ENCODE measurements at places on chromosomes 1 and 21.

DNA sequence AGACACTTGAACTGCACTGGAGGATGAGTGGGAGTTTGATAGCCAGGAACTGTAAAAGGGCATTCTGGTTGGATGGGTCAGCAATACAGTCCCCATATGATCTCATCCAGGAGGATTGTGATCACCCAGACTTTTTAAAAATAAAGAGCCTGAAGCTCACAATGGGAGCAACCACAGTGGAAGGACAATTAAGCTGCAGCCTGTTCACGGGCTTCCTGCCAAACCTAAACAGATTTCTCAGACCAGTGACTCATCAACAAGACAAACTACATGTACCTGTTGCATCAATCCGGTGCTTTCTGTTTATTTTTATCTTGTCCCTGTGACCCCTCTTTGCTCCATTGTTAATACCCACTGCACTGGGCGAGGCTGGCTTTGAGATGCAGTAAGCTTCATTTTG lies 52.3 kb downstream of the PAPPA2 start:
- DNase-seq: no peak

DNA sequence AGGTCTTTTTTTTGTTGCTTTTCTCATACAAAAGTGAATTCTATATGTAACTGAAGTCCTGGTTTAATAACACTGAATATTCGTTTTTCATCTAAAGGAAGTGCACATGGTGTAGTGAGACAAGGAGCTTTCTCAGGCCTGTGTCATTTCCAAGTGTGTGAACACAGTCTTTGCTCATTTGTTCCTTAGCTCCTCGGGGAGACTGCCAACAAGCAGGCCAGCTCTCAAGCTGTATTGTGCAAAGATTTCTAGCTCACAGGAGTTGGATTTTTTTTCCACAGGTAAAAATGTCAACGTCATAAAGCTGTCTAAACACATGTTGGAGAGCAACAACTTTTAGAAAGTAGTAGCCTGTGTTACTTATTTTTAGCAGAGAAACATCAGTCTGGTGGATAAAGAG lies 87.8 kb upstream of the S1PR1 start:
- no peak for DNase-seq

- DNase-seq: no peak
These were observed 34.9 kb upstream of the RUNX3 start for GRCh38 chr1:24964811-24965570.

DNA sequence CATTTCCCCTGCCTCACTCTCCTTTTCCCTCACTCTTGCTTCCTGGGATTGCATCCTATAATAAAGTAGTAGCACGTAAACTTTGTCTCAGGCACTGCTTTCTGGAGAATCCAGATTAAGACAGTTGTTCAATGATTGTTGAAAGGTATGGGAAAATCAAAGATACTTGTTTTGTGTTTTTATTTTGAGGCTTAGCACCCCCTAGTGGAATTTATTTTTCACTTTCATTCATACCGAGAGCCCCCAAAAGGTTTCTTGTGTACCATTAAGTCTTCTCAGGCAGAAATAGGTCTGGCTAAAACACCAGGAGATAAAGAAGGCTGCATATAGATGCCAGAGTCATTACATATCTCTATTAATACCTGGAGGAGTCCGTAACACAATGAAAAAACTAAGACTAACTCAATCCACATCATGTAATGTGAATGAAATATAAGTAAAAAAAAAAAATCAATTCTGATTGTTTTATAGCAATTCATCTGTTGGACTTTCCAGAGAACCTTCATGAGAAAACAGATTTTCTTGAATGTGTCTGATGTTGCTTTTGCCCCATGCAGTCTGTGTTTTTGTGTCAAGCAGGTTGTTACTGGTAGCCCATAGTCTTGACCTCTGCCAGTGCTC lies 103.5 kb downstream of the RPE65 start:
- no peak for DNase-seq

DNA sequence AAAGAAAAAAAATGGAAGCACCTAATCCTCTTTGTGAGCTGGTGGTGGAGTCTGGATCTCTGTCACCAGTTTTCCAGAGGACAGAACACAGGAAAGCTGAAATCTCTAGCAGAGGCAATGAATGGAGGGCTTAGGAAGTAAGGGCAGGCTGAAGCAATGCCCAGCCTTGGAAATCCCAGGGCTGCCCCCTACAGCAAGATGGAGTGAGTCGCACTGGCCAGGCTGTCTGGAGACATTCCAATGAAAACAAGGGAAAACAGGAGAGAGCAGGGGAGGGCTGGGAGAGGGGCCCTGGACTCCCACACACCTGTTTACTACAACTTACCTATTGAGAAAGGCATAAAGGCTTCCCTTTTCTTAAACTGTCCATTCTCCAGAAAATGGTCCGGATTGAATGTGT lies 25.9 kb downstream of the CYP2J2 start:
- DNase-seq: no peak

DNA sequence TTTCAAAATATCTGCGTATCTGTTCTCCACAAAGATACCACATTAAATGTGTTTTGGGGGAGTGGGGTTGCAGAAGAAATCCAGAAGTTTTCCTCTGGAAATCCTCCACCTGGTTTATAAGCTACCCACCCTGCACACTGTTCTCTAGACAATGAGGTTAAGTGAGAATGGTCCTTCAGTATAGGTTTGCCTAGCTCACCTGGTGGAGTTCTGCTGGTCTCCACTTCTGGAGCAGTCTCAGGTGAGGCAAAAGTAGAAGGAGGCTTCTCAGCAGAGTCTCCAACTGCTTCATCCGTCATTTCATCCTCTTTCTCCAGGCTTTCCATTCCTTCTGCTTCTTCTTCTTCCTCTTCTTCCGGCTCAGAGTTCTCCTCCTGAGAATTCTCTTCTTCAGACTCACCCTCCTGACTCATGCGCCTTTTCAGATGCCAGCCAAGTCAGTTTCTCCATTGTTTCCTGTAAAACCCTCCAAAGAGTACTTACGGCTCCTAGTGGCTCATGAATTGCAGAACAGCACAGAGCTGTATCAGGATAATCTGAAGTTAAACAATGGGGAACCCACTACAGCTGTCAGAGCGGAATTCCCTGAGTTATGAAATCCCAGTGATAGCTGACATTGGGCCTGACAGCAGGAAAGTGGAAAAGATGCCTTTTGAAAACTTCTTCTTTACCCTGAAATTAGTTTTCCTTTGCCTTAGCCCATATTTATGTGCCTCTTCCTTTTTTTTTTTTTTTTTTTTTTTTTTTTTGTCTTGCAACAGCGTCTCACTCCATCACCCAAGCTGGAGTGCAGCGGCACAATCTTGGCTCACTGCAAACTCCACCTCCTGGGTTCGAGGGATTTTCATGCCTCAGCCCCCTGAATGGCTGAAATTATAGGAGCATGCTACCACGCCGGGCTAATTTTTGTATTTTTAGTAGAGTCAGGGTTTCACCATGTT lies 38.5 kb downstream of the MSTO1 start:
- DNase-seq: no peak

GRCh38 chr1:195804547-195804946 lies 803.7 kb downstream of the KCNT2 start:
- DNase-seq: no peak

DNA sequence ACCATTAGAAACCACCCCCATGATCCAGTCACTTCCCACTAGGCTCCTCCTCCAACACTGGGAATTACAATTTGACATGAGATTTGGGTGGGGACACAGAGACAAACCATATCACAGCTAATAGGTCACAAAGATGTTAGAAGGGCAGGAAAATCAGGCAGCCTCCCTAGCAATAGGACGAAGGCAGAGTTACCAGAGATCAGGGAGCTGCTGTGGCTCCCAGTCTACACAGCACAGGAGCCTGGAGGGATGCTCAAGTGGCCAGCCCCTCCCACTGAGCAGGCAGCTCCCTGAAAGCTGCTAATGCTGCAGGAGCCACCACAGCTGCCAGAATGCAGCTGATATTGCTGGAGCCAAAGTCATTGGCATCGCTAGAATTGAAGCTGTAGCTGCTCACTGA lies 51.0 kb downstream of the CR1L start:
- no peak for DNase-seq

DNA sequence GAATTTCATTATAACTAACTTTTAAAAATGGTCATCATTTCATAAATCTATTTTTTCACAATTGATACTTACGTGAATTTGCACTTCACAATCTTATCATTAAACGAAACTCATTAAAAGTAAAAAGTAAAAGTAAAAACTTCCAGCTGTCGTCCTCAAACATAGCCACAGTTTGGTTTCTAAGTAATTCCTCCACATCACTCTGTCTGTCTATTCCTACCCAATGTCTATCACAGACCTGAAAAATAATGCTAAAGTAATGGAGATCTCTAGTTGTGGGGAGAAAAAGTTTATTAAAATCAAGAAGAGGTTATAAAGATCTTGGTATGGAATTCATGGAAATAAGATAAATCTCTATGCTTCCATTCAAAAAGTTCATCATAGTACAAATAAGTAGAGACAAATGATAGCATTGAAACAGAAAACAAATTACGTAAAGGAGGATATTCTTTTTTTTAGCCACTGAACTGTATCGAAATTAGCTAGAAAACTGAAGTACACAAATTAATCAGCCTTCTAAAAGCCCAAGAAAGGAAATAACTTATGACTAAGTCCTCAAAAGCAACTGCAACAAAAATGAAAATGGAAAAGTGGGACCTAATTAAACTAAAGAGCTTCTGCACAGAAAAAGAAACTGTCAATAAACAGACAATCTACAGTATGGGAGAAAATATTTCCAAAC lies 148.6 kb downstream of the TIAM1 start:
- no peak for DNase-seq

GRCh38 chr1:175877939-175878737 lies 134.7 kb upstream of the TNR start:
- DNase-seq: peak; percentile 56

GRCh38 chr1:200951016-200951415 lies 56.3 kb downstream of the INAVA start:
- no peak for DNase-seq

DNA sequence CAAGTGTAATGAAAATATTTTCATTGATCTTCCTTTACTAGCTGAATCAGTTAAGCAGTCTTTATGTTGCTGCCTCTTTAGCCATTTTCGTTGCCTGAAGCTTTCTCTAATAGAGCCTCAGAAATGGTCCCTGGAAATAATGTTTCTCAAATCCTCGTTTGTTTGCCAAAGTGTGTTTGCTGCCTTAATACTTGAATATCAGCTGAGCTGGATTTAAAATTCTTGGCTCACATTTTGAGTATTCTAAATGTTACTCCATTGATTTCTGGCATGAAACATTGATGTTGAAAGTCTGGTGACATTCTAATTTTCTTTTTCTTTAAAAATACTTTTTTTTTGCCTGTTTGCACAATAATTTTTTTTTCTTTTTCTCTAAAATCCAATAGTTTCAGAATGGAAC lies 84.6 kb upstream of the SERBP1 start:
- no peak for DNase-seq

- no peak for DNase-seq
These were observed 39.5 kb upstream of the DAB1 start for GRCh38 chr1:57463343-57463742.

DNA sequence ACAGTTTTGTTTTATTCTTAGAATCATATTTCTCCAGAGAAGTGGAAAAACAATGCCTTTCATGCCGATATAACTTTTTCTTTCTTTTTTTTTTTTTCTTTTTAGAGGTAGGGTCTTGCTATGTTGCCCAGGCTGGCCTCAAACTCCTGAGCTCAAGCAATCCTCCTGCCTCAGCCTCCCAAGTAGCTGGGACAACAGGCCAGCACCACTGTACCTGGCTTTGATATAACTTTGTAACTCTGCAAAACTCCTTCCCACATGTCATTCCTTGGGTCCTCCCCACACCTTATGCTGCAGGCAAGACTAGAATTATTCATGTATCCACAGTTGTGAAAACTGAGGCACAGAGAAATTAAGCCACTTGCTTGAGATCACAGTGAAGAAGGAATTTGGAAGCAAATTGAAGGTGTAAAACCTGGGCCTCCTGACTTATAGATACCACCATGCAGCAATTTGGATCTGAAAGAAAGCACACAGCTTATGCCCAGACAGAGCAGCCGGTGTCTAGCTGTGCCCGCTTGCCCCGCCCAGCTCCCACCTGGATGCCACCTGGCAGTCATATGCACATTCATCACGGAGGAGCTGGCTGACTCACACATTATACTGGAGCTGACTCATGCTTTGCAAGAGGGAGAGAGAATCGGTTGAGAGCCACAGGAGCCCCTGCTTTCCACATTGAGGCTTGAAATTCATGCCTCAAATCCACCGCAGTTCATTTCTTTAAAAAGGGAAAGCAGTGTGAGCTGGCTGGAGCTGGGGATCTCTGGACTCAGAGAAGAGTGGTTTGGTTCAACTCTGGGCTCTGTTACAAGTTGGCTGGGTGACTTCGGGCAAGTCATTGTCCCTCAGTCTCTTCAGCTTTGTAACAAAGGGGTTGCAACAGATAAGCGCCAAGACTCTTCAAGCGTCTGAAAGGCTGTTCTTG lies 8.3 kb upstream of the SLC2A1 start:
- DNase-seq: peak; percentile 83

DNA sequence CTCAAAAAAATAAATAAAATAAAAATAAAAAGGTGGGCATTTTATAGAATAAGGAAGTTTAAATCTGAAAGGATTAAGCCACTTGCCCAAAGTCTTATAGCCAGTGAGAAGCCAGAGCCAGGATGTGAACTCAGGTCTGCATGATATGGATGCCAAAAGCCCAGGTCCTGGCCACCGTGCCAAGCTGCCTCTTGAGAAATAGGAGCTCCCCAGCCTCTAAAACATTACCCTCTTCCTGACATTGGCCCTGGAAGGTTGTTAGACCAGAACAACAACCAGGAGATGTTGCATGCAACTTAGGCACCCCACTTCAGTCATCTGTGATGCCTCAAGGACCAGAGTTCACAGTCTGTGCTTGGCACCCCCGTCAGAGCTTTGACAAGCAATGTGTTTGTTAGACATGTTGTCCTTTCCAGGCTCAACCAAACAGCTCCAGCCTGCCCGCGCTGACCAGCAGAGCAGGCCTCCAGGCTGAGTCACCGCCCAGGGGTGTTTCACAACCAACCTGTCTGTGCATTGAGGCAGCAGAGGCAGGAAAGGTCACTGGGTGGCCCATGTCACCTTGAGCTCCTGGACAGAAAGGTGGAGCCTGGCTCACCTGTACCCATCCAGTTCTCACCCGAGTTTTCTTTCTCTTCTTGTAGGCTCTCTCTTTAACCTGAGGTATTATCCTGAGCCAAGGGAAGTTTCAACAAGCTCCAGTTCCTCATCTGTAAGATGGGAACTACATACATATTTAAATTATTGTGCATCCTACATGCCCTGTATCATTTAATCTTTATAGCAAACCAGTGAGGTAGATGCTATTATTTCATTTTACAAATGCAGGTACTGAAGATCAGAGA lies 14.9 kb upstream of the MED18 start:
- no peak for DNase-seq

DNA sequence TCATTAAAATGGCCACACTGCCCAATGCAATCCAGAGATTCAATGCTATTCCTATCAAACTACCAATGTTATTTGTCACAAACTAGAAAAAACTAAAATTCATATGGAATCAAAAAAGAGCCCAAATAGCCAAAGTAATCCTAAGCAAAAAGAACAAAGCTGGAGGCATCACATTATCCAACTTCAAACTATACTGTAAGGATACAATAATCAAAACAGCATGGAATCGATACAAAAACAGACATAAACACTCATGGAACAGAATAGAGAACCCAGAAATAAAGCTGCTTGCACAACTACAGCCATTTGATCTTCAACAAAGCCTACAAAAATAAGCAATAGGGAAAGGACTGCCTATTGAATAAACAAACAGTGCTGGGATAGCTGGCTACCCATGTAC lies 100.4 kb downstream of the FAF1 start:
- no peak for DNase-seq

- DNase-seq: no peak
These were observed 75.0 kb upstream of the BCAR3 start for GRCh38 chr1:93756657-93757056.
